Occipital lobe (tissue), 3 donors: ENCODE measurements at places on chromosomes 3 and 15. TPM values are rescaled to one million over a fixed set of nuclear protein-coding genes. Genes with fewer than 3 reads are reported as not detected.

The PRR23B gene
- not detected for total RNA-seq

DNA sequence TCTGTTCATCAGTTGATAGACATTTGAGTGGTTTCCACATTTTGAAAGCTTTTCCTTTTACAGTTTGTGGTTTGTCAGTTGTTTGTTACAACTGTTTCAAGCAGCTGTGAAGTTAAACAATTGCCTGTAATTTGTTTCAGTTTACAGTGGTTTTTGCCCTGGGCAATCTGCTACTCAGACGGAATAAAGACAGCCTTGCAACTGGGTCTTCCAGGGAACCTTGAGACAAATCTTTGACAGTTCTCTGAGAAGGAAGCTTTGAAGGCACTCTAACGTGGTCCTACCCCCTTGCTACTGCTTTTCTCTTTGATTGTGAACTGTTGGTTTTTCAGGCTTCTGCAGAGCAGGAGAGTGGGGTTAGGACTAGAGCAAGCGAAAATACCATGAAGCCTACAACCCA lies 28.0 kb downstream of the LRRC28 start:
- DNase-seq, result no peak

DNA sequence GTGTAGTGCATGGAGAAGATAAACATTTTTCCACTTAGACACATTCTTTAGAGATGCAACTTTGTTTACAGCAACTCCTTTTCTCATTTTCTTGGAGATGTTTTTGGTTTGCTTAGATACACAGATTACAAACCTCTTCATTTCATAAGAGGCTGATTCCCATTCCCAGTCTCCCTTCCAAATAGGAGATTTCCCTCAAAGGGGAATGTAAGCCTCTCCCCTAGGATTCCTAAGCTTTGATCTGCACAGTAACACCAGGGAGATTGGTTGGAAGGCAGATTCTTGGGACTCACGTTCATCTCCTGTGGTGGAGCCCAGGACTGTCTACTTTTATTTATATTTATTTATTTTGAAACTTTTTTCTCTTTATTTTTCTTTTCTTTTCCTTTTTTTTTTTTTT lies 63.2 kb downstream of the MCTP2 start:
- no peak for DNase-seq

GRCh38 chr3:53739966-53740365 lies 106.3 kb downstream of the CHDH start:
- DNase-seq, result no peak

The GATA2 gene
- total RNA-seq, result 0.31 TPM

- no peak for DNase-seq
Observed at GRCh38 chr3:58952128-58952917, 97.5 kb downstream of the CFAP20DC start.
